ENCODE measurements at places on chromosomes 11 and 22. TPM values are rescaled to one million over a fixed set of nuclear protein-coding genes. Genes with fewer than 3 reads are reported as not detected.

GRCh38 chr11:57562596-57562995 is 4.9 kb downstream of the UBE2L6 start:
- DNase-seq: no peak

FGF4 gene
- total RNA-seq: not detected

DNA sequence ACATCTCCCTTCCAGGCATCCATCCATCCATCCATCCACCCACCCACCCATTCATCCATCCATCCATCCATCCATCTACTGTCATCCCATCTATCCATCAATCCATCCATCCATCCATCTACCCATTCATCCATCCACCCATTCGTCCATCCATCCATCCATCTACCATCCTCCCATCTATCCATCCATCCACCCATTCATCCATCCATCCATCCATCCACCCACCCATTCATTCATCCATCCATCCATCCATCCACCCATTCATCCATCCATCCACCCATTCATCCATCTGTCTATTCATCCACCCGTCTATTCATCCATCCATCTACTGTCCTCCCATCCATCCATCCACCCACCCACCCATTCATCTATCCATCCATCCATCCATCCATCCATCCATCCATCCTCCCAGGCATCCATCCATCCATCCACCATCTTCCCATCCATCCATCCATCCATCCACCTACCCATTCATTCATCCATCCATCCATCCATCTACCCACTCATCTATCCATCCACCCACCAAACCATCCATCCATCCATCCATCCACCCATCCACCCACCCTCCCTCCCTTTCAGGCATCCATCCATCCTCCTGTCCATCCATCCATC is 33.7 kb downstream of the OSBPL5 start:
- DNase-seq: no peak

TPP1 gene
- total RNA-seq: 84.2 TPM

DNA sequence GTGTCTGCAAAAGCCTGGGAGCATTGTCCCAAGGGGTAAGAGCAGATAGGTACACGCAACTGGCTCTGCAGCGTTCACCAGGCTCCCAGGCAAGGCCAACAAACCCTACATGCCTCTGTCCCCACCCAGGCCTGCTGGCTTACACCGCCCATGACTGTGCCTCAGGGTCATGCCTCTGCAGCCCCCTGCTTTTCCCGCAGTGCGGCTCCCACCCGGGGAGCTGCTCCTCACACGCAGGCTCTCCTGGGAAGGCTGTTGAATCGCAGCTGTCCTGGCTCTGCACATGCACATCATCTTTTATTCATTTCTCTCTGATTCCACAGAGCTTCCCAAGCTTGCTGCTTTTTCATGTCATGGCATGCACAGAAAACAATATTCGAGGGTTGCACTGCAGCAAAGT is 29.2 kb upstream of the B3GAT1 start:
- DNase-seq: no peak

GRCh38 chr22:50606165-50606945 is 5.8 kb downstream of the MAPK8IP2 start:
- DNase-seq: no peak

GRCh38 chr22:27273436-27273835 is 528.1 kb downstream of the MN1 start:
- DNase-seq: no peak

GRCh38 chr11:84193706-84194105 is 907.5 kb upstream of the CCDC90B start:
- DNase-seq: no peak
